ENCODE measurements at places on chromosomes 3 and 15.
A peak's percentile ranks its signal among the peaks of the same experiment; 100 is the strongest.

GRCh38 chr3:54223063-54223462, 100.7 kb downstream of the CACNA2D3 start:
- DNase-seq, result no peak

DNA sequence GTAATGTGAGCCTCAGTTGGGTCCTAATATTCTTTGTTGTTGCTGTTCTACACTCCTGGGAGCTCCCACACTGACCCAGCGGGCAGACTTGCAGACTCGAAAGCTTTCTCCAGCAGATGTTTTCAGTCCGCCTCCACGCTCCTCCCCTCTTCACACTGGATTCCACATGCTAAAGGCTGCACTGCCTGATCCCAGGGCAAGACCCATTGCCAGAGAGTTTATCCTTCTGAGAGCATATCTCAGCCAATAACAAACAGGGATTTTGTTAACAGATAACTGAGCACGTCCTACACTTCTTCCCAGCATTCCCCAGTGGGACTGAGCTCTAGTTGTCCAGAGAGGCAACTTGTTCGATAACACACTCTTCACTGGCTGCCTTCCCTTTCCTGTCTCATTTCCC, 8.0 kb upstream of the COL6A6 start:
- DNase-seq, result no peak

- no peak for DNase-seq
Observed at GRCh38 chr3:194140520-194141414, 4.8 kb downstream of the HES1 start.

GRCh38 chr15:61835496-61836106, 224.6 kb downstream of the VPS13C start:
- peak; percentile 19 for DNase-seq

DNA sequence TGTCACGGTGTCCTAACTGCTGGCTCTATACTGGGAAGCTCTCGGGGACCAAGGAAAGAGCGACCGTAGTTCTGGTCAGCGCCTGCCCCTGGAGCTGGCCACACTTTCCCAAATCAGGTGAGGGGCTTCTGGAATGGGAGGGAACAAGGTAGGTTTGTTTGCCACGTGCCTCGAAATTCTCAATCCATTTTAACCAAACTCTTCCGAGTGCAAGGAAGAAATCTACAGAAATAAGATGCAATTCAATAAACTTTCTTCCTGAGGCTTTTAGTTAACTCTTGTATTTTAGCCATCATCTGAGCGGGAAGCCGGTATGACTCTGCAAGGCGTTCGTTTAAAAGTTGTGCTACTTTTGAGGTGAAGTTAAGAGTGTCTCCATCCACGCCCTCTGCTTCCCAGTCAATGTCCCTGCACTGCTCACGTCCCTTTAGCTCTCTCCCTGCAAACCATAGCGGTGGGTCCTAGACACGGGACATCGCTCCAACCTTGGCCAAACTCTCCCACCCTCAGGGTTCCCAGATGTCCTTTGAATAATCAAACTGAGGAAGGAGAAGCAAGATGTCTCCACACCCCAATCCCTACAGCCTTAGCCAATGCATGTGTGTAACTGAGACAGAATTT, 597 bp downstream of the AGTR1 start:
- no peak for DNase-seq

- DNase-seq, result no peak
Observed at GRCh38 chr15:66290518-66290917, 2.9 kb upstream of the DIS3L start.

DNA sequence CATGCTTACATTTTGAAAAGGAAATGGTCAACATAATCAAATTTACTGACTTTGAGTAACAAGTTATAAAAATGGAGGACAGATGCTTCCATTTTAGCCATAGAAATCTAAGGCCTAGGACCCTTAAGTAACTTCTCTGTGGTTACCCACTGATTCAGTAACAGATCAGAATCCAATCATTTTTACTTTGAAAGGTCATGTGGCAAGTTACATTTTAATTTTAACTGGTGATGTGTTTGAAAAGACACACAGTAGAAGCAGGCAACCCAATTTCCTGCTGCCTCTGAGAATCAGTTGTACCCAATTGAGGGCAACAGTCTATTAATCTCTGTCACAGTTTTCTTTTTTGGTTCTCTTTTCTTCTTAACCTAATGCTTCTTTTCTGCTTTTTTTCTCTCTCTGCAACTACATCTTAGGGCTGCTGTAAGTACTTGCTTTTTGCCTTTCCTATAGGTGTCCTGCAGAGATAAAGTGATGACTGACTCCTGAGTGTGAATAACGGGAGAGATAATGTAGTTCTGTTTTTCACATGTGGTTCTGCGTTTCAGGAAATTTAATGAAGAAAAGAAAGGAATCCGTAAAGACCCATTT, 3.3 kb downstream of the ZWILCH start:
- DNase-seq, result no peak

- DNase-seq, result no peak
Observed at GRCh38 chr3:11757929-11758328, 88.8 kb downstream of the TAMM41 start.

- DNase-seq, result no peak
Observed at GRCh38 chr15:96362011-96362754, 31.7 kb downstream of the NR2F2 start.

GRCh38 chr3:114307222-114307830, 13.5 kb downstream of the TIGIT start:
- DNase-seq, result no peak

GRCh38 chr3:111315930-111316587, 225.9 kb upstream of the CD96 start:
- DNase-seq, result no peak

GRCh38 chr15:80467311-80467714, 63.1 kb downstream of the ARNT2 start:
- DNase-seq, result no peak

- no peak for DNase-seq
Observed at GRCh38 chr3:79922633-79923032, 154.8 kb upstream of the ROBO1 start.

GRCh38 chr3:175608356-175608755, 749.2 kb downstream of the NAALADL2 start:
- no peak for DNase-seq

DNA sequence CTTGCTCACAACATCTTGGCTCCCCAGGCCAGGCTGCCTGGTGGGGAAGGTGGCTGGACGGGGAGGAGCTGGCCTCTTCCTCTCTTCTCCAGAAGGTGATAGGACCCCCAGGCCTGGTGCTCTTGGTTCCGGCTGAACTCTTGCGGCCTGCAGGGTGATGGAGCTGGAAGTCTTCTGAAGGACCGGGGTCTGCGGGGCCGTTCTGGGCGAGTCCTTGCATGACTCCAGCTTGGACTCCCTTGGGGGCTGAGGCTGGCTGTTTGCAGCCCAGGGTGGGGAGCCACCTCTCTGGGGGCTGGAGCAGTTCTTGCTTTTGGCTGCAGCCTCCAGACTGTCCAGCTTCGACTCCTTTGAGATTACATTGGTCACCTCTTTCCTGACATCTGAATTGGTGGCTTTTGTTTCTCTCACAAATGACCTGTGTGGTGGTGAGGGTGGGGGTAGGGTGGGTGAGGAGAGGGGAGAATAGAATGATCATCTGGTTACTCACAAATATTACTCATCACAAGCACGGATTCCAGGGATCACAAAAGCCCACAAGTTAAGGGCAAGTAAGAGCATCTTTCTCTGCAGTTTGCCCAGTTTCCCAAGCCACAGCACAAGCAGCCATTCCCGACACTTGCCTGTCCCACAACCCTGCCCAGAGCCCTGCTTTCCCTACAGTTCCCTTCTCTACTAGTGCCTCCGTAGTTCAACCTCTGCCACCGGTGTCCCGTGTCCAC, 149.1 kb upstream of the HACD2 start:
- no peak for DNase-seq

- DNase-seq, result no peak
Observed at GRCh38 chr15:39438260-39438659, 142.6 kb upstream of the THBS1 start.

GRCh38 chr15:33152502-33153109, 41.9 kb downstream of the FMN1 start:
- no peak for DNase-seq

DNA sequence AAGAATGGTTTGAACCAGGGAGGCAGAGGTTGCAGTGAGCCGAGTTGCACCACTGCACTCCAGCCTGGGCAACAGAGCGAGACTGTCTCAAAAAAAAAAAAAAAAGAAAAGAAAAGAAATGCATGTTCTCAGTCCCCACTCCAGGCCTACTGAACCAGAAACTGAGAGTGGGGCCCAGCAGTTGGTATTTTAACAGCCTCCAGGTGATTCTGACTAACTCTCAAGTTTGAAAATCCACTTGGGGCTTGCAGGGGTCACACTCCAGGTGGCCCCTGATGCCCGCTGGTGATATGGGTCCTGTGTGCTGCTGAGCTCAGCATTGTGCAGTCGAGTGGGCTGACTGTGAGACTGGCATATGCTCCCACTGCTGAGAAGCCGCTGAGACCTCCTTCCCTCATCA, 133.7 kb upstream of the C2CD4B start:
- no peak for DNase-seq

DNA sequence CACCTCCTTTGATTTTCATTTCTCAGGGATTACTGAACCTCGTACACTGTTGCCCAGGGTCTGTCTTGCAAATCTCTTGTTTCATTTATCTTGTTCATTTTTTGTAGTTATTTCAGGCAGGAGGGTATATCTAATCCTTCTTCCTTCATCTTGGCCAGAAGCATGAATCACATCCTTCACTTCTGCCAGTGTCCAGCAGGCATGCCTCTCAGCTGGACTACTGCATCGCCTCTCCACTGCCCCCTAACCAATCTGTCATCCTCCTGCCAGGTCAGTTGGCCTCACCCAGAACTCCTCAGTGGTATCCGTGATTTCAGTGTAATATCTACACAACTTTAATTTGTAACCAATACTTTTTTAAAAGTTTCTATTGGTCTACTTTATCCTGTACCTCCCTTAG, 297.9 kb downstream of the GABRG3 start:
- no peak for DNase-seq

GRCh38 chr3:55718074-55718473, 231.0 kb upstream of the WNT5A start:
- DNase-seq, result no peak

GRCh38 chr3:180911876-180912303, 580 bp upstream of the FXR1 start:
- no peak for DNase-seq

DNA sequence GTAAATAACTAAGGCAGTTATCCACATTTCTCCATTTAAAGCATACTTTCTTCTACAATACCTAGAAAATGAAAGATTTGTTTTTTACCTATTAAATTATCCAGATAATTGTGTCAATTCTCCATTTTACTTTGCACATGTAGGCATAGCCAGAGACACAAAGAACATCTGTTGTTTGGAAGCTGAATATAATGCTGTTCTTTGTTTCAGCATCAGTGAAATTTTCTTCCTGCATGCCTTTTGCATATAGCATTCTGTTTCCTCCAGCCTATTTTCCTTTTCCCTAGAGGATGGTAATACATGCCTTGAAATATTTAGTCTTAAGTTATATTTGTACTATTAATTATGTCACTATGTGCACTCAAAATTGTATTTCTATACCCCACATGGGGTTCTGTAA, 233.7 kb downstream of the CNTN6 start:
- no peak for DNase-seq

- DNase-seq, result no peak
Observed at GRCh38 chr15:49813625-49814024, 192.8 kb downstream of the DTWD1 start.

DNA sequence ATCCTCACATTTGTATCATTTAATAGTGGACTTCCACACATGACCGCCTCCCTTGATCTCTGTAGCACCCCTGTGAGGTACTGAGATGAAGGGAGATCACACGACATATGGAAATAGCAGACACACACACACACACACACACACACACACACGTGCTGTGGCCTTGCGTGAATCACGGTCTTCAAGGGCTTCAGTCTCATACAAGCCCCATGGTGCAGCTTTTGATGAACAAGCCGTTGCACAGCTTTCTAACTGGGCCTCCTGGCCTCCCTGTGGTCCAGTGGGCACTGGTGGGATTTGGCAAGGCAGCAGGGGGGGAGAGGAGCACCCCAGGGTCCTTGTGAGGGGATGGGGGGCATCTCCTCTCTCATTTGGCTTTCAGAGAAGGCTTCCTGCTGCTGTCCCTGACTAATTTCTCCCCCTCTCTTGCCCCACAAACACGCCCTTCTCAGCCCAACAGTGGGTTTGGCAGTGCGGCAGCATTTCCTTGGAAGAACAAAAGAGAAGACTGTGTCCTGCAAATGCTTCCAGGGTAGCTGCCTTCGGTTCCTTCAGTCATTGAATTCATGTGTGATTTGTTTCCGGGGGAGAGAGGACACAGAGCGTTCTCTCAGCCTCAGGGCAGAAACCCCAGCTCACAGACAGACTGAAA, 98.7 kb downstream of the SMAD6 start:
- DNase-seq, result no peak

- DNase-seq, result no peak
Observed at GRCh38 chr3:152402695-152403451, 134.1 kb downstream of the MBNL1 start.

DNA sequence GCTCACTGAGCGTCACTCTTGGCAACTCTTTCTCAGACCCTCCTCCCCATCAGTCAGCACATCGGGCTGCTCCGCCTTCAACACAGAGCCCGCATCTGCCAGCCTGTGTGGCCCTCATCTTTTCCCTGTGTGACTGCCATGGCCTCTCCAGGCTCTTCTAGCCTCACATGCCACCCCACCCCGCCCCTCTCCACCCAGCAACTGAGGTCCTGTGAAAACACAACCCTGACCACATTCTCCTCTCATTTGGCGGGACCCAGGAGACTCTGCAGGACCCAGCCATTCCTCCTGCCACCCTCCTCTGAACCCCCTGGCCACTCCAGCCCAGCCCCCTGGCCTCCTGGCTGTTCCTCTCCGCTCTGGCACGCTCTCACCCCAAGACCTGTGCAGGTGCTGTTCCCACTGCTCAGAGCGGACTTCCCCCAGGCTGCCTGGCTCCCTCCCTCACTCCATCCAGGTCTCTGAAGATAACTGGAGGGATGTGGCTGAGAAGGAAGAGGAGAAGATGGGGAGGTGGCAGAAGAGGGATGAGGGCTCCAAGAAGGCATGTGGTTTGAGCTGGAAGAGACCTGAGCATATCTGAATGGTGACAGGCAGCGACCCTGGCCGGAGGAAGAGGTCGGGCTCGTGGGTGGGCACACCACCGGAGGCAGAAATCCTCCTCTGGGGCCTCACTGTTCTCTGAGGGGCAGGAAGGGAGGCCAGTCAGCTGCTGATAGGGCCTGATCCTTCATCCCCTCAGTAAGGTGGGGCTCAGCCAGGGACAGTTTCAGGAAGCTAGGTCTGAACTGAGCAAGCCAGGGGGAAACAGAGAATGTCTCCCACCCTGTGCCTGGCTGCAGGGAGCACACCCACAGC, 111.2 kb upstream of the RPL32 start:
- DNase-seq, result no peak

- no peak for DNase-seq
Observed at GRCh38 chr3:177108648-177109047, 88.6 kb downstream of the TBL1XR1 start.

- DNase-seq, result no peak
Observed at GRCh38 chr3:38088126-38089078, 48.5 kb downstream of the ACAA1 start.

- no peak for DNase-seq
Observed at GRCh38 chr3:115832265-115832664, 209.0 kb downstream of the GAP43 start.

DNA sequence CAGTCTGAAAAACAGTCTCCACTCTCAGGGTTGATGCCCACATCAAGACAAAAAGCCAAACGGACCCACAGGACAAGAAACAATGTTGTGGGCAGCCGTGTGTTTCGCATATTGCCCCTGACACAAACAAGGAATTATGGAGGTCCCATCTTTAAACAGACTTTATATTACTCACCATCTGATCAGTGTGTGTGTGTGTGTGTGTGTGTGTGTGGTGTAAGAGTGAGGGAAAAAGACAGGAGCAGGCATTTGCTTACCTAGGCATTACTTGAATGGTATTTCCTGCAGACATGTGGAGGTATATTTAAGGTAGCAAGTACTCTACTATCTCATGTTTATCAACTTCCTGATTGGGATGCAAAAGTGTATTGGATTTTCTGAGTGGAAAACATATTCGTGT, 136.3 kb downstream of the TMCO5A start:
- no peak for DNase-seq
